ENCODE measurements at places on chromosomes 7 and 10.

- DNase-seq = no peak
Measured at GRCh38 chr7:20111821-20112542, 105.2 kb downstream of the MACC1 start.

GRCh38 chr7:35701287-35701900 lies 6.5 kb upstream of the HERPUD2 start:
- no peak for DNase-seq

DNA sequence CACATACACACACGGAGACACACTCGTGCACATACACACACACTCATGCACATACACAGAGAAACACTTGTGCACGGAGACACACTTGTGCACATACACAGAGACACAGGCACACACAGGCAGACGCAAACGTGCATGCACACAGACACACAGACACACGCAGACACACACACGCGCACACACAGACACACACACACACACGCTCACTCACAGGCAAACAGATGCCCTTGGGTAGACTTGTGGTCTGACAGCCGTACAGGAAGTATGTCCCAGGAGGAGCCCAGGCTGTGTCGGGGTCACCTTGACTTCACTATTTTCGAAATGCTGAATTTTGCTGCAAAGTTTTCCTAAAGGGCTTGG lies 538.0 kb downstream of the DNAJB6 start:
- no peak for DNase-seq

GRCh38 chr10:93917064-93917391 lies 23.2 kb downstream of the SLC35G1 start:
- DNase-seq = no peak

- DNase-seq = no peak
Measured at GRCh38 chr7:139127648-139128047, 18.1 kb upstream of the ZC3HAV1 start.

- no peak for DNase-seq
Measured at GRCh38 chr7:1755783-1756625, 85.9 kb downstream of the ELFN1 start.

GRCh38 chr10:23742368-23742767 lies 303.5 kb downstream of the OTUD1 start:
- no peak for DNase-seq

DNA sequence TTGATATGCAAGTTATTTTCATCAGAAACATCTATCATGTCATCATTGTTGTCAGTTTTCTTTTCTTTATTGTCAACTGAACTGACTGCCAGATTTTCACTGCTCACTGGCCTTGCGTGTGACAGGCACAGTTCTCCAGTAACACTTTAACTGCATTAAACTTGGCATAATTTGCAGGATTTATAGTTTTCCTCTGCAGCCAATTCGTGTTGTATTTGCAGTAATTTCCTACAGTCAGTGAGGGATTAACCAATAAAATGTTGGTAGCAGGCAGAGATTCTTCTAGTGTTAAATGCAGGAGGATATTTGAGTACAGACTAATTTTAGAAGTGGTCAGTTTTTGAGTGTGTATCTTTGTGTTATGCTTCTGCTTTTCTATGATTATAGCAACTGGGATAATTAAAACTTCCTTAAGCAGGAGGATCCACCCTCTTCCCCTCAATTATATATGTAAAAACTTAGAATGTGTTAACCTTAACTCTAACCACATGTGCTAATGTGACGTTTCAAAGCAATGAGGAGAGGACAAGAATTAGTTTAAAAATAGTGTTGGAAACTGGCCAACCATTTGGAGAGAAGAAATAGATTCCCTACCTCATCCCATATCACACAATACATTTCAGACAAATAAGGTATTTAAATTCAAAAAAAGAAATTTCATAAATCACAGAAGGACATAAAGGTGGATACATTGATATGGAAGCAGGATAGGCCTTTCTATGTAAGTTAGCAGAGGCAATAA lies 365.5 kb upstream of the BMPER start:
- no peak for DNase-seq

DNA sequence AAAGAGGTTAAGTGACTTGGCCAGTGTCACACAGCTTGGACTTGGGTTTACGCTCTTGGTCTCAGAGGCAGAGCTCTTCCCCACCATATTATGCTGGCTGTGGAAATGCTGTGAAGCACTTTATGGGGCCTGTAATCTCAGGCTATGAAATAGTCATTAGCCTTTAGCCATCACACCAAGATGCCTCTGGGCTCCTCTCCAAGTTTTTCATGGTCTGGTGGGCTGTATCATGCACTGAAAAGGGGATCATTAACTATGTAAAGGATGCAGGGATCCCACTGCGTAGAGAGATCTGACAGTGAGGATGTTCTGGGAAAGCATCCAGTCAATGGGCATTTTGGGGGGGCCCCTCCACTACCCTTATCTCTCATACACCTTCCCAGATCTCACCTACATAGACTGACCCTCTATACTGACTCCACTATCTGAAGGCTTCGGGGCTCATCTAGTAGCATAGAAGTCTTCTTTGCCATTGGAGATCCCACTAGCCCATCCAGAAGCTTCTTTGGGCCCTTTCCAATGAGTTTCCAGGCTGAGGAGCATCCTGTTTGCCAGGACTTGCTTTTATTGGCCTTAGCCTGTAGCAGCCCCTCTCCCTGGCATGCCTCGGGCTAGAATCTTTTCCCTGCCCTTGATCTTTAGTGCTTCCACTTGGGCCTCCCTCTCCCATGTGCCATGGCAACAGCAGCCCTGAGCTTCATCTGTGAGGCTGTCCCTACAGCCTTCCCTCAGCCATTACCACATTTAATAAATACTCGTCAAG lies 19.6 kb downstream of the FRMPD2 start:
- DNase-seq = no peak

GRCh38 chr10:27759483-27760272 lies 14.1 kb upstream of the MKX start:
- no peak for DNase-seq

GRCh38 chr10:37704566-37704965 lies 152.8 kb downstream of the ZNF248 start:
- DNase-seq = no peak

DNA sequence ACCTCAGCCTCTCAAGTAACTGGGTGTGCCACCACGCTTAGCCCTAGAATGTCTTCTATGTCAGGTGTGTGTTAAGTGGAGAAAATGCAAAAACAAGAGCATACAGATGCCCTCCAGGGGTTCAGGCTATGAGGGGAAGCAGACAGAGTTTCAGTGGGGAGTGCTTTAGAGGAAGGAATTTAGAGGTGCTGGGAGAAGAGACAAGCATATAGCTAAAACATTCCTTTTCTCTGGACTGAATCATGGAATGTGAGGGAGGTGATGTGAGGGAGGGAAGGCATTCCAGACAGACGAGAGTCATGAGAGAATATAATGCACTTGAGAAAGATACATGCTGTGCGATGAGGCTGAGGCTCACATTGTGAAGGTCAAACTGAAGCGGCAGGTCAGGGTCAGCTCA lies 6.6 kb upstream of the ZNF786 start:
- no peak for DNase-seq

DNA sequence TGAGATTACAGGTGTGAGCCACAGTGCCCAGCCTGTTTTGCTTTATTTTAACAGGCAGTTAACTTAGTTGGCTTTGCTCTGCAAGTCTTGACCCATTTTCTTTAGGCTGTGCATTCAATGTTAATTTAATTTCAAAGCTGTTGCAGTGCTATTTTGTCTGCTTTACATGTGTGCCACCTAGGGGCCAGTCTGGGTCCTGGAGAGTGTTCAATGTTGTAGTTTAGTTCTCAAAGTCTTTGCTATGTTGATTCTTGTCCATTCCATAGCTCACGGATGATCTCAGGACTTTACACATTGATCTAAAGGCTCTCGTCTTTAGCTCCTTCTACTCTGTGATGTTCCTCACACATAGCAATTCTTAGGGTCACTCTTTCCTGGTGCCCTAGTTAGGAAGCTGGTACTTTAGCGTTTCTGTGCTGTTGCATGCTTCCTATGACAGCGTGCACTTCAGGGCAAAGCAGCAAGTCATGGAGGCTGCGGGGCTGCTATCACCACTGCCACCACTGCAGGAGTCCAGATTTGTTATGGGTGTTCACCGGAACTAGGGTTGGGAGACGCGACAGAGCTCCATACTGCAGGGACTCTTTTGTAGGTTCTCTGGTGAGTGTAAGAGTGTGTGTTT lies 16.4 kb upstream of the ABCA13 start:
- DNase-seq = no peak

- no peak for DNase-seq
Measured at GRCh38 chr10:127012769-127013152, 107.5 kb downstream of the DOCK1 start.

- no peak for DNase-seq
Measured at GRCh38 chr10:92203919-92204623, 86.8 kb downstream of the CPEB3 start.

GRCh38 chr7:28626624-28627262 lies 214.4 kb downstream of the CREB5 start:
- peak; percentile 4 for DNase-seq

- DNase-seq = no peak
Measured at GRCh38 chr10:106795619-106796018, 368.9 kb downstream of the SORCS1 start.

GRCh38 chr7:94710256-94710655 lies 54.3 kb upstream of the SGCE start:
- DNase-seq = no peak

DNA sequence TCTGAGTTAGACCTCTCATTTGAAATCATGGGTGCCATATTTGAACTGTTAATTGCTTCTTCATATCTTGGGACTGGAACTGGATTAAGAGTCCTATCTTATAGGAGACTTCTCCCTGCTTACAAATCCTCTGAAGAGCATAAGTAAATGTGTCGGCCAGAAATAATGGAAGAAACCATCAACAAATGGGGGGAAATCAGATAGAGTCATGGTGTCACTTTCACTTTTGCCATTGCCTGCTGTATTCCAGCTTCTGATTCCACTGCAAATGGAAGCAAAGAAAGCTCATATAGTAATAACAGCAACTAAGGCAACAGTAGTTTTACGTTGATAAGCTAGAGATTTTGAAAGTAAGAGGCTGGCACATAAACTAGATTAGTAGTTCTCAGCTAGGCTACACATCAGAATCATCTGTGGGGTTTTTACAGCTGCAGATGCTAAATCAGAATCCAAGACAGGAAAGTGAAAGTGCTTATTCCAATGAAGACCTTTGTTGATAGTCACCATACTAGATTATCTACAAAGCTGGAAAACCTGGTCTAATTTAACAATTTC lies 12.3 kb upstream of the CRPPA start:
- DNase-seq = no peak

- DNase-seq = no peak
Measured at GRCh38 chr10:3051692-3052091, 15.7 kb upstream of the PFKP start.

GRCh38 chr10:61170594-61170993 lies 226.6 kb upstream of the RHOBTB1 start:
- DNase-seq = no peak

- no peak for DNase-seq
Measured at GRCh38 chr7:27883696-27884095, 143.7 kb downstream of the TAX1BP1 start.

DNA sequence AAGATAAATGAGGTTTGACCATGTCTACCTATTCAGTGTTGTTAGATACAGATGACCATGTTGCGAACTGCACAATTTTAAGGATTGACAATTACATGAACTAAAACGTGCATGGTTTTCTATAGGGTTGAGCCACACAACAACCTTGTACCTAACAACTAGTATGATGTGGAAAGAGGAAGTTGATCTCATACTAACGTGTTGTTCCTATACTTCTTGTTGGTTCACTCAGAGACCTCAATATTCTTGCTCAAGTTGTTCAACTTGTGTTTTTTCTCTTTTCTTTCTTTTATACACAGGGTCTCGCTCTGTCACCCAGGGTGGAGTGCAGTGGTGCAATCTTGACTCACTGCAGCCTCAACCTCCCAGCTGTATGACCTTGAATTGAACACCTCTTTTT lies 6.1 kb upstream of the KEL start:
- no peak for DNase-seq

DNA sequence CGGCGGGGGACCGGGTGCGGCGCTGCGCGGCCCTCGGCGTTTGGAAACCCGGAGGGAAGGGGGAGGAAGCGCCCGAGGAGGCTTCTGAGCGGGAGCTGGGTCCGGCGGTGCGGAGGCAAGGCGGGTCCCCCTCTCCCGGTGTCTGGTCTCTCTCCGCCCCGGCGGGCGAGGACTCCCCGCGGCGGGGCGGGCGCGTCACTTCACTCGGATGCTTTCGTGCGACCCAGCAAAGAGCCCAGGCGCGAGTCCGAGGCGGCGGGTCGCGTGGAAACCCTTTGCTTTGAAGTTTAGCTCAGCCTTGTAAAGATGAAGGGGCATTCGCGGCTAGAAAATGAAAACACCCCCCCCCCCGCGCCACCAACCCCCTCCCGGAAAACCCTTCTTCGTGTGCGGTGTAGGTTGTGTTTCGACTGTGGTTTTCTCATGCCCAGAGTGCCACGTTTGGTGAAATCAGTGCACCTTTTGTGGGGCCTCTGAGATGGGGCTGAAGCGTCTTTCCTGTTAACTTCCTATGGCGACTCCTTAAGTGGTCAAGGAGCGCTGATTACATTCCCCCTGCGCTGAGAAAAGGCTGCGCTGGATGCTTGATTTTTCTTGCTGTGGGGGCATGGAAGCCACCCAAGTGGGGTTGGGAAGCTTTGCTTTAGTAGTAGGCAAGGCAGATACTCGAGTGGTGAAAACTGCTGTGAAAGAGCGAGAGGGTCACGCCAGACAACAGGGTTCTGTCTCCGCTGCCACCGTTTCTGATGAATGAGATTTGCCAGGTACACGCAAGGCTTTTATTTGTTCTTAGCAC lies 876 bp downstream of the GNAI1 start:
- DNase-seq = no peak

GRCh38 chr10:124066781-124067714 lies 26.4 kb downstream of the CHST15 start:
- DNase-seq = no peak

GRCh38 chr7:83469491-83469890 lies 179.4 kb downstream of the SEMA3E start:
- DNase-seq = no peak

- DNase-seq = no peak
Measured at GRCh38 chr10:59872892-59873463, 33.4 kb downstream of the CCDC6 start.

DNA sequence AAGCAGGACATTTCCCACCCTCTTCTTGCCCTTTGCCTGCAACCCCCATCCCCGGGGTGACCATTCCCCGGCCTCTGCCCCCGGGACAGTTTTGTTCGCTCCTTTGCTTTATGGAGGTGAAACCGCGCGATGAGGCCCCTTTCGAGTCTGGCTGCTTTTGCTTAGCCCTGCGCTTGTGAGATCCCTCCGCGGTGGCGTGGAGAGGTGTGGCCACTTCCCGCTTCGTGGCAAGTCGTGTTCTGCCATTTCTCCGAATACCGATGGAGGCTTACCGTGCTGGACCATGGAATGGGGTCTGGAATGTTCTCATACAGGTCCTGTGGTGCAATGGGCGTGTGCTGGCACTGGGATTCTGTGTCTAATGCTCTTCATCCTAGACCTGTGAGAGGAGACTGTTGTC lies 106.7 kb downstream of the LHPP start:
- DNase-seq = no peak

- no peak for DNase-seq
Measured at GRCh38 chr10:112282086-112282485, 1.1 kb upstream of the TECTB start.

- no peak for DNase-seq
Measured at GRCh38 chr10:97611473-97611872, 21.8 kb downstream of the MORN4 start.
